Hippocampal formation (tissue), 2 donors: ENCODE measurements at places on chromosomes 7 and 10.

DNA sequence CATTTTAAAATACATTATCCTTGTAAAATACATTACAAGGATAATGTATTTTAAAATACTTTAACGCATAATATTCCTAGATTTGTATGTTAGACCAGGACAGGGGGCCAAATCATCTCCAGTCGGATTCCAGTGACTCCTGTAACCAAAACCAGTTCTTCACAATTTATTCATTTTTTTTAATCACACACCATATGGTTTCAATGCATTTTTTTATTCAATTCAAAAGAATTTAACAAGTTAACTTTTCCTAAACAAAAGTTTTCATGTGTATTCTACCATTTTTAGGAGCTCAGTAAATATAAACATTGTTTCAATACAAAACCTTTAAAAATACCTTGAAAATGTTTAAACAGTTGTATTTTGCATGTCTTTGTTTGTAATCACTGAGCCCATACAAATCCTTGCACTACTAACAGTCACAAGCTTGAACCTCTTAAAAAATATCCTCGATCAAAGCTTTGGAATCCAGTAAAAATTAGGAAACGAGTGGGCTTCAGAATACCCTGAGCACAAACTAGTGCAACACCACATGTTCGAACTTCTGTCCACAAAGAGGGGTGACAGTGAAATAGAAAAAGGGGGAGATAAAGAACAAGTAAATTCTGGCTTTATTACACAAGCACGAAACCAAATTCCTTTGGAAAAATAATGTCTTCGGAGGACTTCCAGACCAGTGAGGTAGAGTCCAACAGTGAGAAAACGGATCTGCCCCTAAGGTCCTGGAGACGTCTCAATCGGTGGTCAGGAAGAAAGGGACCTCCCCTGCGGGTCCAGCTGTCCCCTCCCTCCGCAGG, 1.6 kb downstream of the CCDC71L start:
- no peak for DNase-seq

DNA sequence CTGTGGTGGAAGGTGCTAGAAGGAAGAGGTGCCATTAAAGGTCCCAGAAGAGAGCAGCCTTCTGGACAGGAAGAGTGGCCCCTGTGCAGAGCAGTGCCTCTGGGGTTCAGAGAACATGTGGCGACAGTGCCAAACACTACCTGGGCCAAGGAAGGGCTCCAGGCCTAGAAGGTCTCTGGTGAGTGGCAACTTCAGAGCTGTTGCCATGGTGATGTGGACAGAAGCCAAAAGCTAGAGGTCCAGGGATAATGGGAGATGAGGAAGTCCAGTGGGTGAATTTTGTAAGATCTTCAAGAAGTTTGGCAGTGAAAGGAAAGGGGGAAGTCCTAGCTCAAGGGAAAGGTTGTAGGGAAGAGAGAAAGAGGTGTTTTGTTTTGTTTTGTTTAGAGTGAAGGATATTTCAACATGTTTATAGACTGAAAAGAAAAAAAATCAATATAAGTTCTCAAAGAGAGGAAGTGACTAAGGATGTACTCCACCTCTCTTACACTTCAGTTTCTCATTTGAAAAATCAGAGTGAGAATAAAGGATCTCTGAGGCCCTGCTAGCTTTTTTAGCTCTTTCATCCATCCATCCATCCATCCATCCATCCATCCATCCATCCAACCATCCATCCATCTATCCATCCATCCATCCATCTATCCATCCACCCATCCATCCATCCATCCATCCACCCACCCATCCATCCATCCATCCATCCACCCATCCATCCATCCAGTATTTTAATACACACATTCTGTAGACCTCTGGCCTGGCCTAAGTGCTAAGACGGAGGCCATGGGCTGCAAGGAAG, 77.1 kb upstream of the DUSP5 start:
- no peak for DNase-seq

DNA sequence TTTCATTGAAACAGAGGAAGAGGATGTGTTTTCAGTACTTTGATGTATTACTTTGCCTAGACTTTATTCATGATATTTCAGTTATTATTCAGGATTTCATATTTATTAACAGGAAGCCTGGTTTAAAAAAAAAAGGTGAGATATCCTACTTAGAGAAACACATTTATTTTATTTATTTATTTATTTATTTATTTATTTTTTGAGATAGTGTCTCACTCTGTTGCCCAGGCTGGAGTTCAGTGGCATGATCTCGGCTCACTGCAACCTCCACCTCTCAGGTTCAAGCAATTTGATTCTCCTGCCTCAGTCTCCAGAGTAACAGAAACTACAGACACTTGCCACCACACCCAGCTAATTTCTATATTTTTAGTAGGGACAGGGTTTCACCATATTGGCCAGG, 24.5 kb downstream of the TRDMT1 start:
- DNase-seq, result no peak

- no peak for DNase-seq
These were observed 49.4 kb downstream of the BUB3 start for GRCh38 chr10:123203393-123204126.

- DNase-seq, result no peak
These were observed 22.4 kb downstream of the LIMK1 start for GRCh38 chr7:74105992-74106391.

- no peak for DNase-seq
These were observed 69.5 kb downstream of the PTPN12 start for GRCh38 chr7:77606562-77606961.

DNA sequence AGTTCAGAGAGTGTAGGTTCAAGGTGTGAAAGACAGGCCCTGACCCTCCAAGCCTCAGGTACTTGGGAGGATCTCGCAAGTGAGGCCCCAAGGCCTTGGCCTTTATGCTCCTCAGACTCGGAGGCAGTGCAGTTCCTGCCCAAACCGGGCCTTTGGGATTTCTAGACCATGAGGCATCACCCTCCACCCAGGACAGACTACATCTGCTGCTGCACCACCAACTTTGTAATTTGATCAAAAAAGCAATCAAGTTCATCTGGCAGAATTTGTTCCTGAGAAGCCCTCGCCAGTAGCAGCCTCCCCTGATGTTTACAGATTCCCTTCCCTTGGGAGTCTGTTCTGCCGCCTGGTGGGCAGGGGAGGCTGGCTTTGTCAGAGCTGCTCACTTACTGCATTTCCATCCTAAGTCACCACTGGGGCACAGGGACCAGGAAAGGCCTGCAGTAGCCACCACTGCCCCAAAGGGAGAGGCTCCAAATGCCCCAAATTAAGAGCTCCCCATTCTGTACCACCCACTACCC, 2.1 kb downstream of the CAMK2G start:
- no peak for DNase-seq

GRCh38 chr10:43110338-43111071, 27.7 kb upstream of the CSGALNACT2 start:
- DNase-seq, result no peak

GRCh38 chr7:150823043-150823442, 22.5 kb downstream of the TMEM176A start:
- DNase-seq, result no peak

DNA sequence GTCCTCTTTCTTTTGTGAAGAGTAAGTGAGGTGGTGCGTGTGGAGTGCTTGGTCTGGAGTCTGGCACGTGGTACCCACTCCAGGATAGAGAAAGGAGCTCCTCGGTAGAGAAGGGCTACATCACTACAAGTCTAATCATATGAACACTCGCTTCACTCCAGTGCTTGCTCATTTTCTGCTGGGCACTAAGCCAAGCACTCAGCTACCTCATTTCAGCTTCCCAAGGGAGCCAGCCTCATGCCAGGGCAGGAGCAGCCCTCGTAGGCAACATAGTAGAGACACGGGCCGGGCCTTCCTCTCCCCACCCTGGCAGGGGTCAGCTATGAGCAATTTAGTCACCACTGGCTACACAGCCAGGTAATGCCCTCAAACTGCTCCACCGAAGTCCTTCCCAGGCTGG, 11.4 kb upstream of the HSPA12A start:
- no peak for DNase-seq

DNA sequence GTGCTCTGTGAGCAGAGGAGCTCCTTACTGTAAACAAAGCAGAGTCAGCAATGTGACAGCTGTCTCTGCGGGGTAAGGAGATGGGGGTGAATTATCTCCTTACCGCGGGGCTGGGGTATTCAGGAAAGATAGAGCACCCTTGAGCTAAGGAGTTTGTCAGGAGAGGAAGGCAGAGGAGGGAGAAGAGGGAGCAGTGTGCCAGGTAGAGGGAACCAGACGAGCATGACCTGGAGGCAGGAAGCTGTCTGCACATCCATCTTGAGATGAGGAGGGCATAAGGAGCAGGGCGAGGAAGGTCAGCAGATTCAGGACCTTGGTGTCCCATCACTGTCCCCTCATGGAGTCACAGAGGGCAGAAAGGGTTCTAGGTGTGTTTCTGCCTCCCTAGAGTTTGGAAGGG, 32.5 kb upstream of the GPR26 start:
- no peak for DNase-seq

DNA sequence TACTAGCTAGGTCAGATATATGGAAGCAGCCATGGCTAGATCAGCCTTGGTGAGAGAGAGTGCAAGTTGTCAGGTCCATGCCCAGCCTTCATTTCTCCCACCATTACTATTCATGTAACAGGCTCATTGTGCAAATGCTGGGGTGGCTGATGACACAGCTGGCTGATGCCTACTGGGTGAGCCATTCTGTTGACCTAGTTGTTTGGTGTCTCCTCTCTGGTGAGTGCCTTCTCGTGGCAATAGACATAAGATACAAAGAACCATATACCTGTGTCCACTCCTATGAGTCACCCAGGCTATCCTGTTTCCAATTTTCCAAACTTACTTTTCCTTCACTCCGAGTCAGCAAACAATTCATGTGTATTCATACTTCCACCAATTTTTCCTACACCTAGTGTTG, 46.0 kb downstream of the ZNF25 start:
- no peak for DNase-seq

GRCh38 chr7:87330942-87331341, 14.5 kb upstream of the CROT start:
- DNase-seq, result no peak

- no peak for DNase-seq
These were observed 361.0 kb downstream of the ETV1 start for GRCh38 chr7:13628239-13629001.

DNA sequence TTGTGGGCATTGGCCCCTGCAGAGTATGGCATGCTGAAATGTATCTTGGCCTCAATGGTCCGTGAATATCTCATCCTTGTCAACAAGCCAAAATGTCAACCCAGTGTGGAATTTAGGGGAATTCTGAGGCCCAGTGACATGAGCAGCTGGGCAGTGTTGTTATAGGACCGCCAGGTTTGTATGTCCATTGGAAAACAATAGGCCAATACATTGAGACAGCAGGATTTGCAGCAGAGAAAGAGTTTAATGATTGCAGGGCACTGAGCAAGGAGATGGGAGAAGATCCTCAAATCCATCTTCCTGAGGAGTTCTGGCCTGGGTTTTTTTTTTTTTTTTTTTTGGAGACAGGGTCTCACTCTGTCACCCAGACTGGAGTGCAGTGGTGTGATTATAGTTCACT, 95.7 kb upstream of the BAIAP2L1 start:
- DNase-seq, result no peak

DNA sequence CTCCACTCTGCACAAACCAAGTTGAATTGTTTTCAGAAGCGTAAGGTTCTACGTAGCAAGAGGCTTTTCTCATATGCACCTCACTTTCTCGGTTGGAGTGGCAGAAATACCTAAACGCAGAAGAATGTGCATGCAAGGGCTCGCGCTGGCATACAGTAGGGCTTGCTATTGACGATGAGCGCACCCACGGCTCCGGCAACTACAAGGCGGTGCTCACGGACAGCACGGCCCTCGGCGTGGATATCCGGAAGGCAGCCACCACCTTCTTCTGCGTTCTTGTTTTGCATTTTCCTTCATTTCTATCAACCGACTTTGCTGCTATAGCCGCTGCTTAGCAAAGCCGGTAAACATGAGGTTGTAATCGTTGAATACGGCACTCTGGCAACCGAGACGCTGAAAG, 51.1 kb upstream of the UBE3C start:
- no peak for DNase-seq

DNA sequence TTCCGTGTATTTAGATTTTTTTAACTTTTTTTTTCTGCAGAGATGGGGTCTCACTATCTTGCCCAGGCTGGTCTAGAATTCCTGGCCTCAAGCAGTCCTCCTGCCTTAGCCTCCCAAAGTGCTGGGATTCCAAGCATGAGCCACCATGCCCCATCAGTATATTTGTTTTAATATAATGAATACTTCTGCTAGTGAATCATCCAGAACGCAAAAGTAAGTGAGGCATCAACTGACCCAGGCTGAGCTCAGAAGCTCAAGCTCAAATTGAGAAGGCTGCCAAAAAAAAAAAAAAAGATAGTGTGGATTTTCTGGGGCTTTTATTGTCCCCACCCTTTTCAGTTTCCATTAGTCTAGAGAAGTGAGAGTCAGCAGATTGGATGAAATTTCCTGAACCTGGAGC, 39.0 kb upstream of the TECTB start:
- no peak for DNase-seq

DNA sequence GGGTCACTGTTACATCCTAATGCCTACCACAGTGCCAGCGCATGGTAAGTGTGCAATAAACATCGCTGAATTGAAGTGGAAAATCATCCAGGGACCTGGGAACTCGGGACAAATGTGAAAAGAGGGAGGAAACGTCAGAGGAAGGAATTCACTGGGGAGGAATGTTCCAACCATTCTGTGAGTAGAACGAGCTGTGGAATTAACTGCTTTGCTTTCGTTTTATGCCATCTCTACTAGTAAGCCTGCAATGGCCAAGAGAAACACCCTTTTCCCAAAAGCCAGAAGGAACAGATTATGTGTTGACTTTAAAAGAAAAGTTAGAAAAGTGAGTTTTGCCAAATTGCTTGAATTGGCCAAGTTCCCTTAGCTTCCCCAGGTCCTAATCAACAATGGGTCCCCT, 1044.9 kb downstream of the TYW1 start:
- no peak for DNase-seq

DNA sequence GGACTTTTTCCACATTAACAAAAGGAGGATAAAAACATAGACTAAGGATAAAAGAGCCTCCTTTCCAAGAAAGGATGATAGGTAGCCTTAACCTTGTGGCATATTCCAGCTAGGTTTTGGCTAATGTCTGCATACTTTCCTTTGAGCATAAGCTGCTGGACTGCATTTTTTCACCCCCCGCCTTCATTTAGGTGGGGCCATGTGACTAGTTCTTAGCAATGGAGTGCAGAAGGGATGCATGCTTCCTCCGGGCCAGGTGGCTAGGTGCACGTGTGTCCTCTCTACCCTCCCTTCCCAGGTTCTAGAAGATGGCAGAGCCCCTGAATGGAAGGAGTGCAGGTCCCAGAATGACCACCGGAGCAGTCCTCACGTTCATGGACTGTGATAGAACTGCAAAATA, 59.8 kb downstream of the BPGM start:
- no peak for DNase-seq

- no peak for DNase-seq
These were observed 275.5 kb upstream of the DGKB start for GRCh38 chr7:15178065-15178464.

DNA sequence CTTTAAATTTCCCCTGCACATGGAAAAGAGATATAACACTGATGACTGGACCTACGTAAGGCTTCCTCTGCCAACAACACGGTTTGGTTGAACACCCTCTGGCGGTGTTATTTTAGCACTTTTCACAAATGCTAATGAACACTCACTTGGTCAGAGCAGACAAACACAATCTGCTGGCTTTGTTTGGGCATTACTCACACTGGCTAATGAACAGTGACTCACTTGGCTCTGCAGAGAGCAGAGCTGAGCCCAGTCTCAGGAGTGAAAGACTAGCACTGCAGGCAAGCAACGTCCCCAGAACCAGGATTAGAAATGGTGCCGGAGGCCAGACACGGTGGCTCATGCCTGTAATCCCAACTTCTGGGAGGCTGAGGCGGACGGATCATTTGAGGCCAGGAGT, 430.8 kb downstream of the PLXNA4 start:
- DNase-seq, result peak; percentile 28
